ENCODE measurements at places on chromosomes 4 and X.

DNA sequence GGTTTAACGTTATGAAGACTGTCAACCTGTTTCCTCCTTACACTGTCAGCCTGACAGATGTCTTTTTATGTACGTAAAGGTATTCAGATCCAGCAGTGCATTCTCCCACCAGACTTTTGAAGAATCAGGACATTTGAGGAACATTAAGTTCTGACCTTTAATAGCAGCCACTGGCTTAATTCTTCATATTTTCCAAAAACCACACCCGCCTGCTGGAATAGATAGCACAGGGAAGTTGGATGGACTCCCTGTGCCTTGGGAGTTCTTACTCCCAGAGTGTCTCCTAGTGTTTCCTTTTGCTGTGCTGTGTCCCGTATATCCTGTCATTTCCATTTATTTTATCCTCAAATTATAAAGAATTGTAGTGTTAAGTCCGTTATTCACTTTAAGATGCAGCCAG, 94.5 kb downstream of the AFF1 start:
- DNase-seq, result no peak

DNA sequence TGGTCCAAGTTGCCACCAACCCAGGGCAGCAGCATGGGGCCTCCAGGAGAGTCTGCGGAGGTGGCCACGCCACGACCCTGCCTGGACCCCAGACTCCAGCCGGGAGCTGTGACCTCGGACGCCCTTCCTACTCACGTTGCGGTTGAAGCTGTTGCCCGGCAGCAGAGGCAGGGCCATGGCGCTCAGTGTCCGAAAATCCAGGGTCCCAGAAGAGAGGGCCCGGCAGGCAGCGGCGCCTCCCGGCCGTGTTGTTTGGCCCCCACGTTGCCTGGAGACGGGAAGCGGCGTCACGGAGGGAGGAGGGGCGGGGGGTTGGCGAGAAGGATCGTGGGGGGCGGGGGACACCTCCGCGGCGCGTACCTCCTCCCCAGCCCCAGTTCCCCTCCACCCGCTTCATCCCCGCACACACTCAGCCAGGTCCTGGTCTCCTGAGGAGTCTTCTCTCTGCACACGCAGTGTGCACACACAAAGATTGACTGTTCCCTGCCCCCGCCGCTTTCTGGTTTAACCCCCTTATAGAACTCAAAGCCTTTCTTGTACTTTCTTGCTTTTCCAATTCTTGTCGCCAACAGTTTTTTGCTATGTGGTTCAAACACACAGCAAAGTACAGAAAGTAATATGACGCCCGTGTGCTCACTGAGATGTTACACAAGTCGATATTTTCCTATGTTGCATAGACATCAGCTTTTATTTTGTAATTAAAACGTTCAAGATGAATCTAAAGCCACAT, at the start of gene EFHC2:
Gene EFHC2 (minus strand): TSS at position 261 of the 730 bp plus-strand sequence. CDS start 84 bp downstream, at position 177.
- peak; percentile 13 for DNase-seq

- DNase-seq, result no peak
These were observed 376.9 kb upstream of the CTSO start for GRCh38 chr4:156330436-156331031.

DNA sequence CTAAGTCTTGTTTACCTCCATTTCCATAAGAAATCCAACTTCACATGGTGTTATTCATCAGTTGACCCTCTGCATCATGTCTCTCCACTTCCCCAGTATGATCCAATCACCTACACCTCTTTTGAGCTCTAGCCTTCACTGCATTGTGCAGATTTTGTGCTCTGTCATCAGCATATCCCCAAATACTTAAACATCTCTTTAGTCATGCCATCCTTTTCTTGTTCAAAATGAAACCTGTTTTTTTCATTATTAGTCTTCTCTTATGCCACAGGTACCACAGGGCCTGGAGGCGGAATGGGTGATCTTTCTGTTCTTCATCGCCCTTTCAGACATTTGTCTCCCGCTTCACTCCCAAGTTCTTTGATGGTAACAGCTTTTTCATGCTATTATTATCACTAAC, 382.7 kb upstream of the GALNTL6 start:
- no peak for DNase-seq

DNA sequence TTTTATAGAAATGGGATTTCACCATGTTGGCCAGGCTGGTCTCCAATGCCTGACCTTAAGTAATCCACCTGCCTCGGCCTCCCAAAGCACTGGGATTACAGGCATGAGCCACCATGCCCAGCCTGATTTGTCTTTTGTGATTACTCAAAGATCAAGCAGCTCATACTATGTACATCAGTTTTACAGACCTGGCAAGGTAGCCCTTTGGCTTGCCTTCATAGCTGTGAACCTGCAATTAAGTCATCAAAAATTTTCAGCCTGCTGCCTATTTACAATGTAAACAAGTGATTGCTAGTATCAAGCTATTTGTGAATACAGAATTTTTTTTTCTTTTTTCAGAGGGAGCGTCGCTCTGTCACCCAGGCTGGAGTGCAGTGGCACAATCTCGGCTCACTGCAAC, 46.2 kb downstream of the GSX2 start:
- no peak for DNase-seq

DNA sequence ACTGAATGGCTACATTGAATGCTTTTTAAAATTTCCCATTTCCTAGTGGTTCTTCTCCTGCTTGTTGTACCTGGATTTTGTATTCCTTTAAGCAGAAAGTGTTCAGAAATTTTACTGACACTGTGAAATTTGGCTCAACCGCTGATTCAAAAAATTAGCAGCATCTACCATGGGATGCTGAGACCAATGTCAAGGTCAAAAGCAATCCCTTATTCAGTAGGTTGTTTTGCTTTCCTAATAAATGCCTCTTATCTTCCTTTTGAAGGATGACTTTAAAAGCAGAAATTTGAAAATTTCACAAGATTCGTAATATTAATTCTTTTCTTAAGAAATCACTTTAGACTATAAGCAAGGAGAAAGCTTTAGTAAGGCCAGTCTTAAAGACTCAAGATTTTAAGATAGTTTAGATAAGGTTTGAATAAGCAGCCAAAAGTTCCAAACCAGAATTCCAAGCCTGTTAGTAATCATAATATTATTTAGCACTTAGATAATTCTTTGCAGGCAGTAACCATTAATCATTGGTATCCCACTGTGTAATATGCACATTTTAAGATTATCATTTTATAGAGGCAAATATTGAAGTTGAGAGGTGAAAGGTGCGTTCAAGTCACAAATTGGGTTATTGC, 508.8 kb downstream of the ANKRD50 start:
- DNase-seq, result peak; percentile 9

DNA sequence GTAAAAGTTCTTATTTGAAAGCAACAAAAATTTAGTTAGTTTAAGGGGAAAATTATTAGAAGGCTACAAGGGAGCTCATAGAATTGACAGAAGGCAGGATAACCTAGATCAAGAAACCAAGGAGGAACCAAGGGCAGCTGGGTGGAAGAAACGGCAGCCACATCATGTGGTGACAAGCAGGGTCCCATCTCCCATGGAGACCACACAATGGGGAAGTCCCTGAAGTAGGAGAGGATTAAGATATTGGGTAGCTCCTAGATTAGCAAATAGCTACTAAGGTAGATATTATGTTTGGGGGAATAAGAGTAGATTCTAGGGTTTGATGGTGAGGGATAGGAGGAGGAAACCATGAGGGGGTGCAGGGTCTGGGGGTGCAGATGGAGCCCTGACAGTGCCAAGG, 48.0 kb upstream of the TMEM154 start:
- DNase-seq, result no peak

- DNase-seq, result no peak
These were observed 218.4 kb upstream of the BMP3 start for GRCh38 chr4:80812145-80812544.

DNA sequence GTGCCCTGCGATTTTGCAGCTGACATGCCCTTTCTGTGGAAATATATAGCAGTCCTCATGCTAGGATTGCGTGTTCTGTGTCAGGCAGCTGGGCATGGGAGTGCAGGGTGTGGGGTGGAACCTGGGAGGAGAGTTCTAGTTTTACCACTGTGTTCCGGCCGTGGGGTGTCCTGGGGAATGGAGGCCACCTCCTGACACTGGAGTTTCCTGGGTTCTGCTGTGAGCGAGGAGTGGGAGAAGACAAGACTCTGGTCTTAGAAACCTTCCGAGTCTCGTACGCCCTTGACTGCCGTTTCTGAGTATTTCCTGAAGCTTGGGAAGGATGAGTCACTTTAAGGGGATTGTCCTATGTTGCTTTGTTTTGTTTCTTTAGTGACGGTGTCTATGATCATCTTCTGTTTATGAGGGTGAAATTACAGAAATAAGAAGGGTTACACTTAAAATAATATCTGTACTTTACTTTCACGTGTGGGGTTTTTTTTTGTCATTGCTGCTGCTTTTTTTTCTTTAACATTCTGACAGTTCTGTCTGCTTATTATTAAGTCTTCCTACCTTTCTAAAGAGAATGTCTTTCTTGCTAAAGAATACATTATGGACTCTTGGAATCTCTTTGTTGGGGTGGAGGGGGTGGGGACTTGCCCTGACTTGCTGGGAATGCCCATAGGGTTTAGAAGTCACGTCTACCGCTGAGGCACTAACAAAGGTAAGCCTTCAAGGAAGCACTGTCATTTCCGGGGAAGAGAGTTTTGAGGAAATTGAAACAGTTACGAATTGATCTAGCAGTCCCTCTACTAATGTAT, 19.1 kb downstream of the CD99 start:
- peak; percentile 78 for DNase-seq

DNA sequence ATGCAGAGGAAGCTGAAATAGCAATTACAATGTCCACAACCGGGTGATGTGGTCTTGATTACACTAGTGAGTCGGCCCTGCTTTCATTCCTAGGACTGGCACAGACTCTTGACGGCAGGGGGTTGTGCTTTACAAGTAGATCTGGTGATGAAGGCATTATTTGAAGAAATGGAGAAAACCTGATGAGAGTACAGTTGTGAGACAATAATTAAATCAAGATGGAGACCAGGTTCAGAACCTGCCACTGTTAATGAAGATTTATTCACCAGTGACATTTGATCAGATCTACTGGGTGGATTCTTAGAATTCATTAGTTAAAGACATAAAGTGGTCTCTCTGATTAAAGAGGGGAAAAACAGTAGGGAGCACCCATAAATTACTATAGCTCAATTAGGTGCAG, 747.2 kb downstream of the STPG2 start:
- no peak for DNase-seq

- DNase-seq, result no peak
These were observed 31.3 kb upstream of the ANAPC4 start for GRCh38 chr4:25345744-25346143.

DNA sequence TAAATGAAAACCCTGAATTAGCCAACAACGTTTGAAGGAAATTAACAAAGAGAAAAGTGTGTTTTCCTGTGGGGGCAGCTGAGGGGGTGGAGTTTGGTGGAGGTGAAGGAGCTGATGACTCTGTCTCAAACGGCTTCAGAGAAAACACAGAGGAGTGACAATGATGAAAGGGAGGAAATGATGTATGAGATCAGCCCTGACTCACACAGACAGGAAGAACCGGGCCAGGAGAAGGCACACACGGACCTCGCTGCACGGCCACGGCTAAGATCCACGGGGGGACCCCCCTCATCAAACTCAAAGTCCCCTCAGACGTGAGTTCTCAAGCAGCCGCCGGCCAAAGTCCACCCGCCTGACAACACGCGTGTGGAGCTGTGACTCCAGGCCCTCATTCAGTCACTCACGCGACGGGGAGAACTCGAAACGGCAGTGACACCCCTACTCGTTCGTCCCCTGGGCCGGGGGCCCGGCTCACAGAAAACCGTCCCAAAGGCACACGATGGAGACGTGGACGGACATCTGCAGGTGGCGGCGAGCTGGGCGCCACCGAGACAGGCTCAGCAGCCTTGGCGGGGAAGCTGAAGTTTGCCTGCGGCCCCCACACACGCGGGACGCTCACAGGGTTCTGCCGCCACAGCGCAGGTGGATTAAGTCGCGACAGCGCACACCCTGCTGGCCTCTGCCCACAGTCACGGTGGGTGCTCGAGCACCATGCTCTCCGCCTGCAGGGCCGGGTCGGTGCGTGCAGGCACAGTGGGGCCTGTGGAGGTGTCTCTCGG, 28.8 kb downstream of the PPP2R3B start:
- peak; percentile 40 for DNase-seq

DNA sequence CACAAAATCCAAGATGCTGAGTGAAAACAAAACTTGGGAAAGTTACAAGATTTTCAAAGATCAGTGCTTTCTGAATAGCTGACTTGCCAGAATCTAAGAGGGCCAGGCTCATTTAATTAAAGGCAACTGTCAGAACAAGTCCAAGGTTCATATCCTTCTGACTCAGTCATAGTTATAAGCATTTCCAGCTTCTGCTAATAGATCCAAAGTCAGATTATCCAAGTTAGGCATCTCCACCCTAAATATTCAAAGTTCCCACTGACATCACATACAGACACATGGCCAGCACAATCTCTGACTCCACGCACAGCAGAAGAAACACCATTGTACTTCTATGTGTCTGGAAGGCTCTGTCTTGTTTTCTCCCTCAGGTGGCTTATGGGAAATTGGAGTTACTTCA, 41.8 kb downstream of the GASK1B start:
- DNase-seq, result no peak

DNA sequence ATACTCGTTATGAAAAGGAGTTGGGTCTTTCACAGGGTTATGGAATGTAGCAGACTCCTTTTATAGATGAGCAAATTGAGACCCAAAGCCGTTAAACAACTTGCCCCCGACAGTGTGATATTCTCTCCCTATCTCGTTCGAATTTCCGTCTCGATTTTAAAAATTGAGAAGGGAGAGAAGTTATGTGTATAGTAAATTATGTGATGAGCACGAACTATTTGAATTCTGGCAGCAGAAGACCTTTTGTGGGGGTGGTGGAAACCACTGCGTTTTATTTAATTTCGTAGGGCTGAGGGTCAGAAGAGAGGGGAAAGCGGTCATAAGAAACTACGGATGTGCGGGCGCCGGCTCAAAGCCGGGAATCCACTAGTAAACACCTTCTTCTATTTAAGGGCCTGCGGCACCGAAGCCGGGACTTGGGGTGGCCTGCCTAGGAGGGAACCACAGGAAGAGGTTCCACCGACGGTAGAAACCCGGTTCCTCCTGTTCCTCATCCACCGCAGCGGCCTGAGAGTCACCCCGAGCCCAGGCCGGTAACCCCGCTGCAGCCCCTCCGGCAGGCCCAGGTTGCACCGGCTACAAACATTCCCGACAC, 1.5 kb upstream of the DDX3X start:
- DNase-seq, result peak; percentile 12

GRCh38 chrX:111035256-111035655, 60.7 kb upstream of the PAK3 start:
- DNase-seq, result no peak

Measured in brain microvascular endothelial cell (primary cell).